ENCODE measurements at places on chromosomes 11 and 22.

GRCh38 chr11:33451364-33451763, 194.2 kb downstream of the HIPK3 start:
- DNase-seq, result no peak

- no peak for DNase-seq
These were observed 23.9 kb downstream of the KDM4D start for GRCh38 chr11:94997437-94997836.

DNA sequence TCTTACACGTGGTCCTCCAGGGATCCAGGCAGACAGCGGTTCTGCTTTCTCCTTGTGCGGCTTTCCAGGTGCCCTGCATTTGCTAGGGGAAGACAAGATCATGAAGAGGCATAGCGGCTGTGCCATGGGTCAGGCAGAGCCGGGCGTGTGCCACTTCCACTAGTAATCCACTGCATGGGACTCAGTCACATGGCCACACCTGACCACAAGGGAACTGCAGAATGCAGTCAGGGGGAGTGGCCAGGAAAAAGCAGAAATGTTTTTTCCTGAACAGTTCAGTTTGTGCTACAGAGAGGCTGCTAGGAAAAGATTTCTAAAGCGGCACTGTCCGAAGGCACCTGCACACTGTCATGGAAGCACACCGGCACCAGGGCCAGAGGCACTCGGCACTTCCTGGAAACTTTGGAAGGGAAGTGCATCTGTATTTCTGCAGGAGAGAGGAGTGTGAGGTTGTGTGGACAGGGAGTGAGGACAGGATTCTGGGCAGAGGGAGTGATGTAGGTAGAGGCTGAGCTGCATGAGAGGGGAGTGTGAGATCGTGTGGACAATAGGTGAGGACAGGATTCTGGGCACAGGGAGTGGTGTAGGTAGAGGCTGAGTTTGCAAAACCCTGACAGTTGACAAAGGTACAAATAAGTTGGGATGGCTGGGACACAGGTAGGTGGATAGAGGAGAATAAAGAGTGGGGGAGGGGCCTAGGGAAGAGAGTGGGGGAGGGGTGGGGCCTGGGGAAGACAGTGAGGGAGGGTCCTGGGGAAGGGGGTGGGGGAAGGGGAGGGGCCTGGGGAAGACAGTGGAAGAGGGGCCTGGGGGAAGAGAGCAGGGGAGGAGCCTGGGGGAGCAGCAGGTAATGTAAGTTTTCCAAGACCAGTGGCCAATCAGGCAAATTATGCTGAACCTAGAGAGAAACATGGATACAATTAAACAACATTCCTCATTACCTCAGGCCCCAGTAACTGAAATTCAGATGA, 1436.3 kb downstream of the TBC1D22A start:
- no peak for DNase-seq

GRCh38 chr22:41660416-41660815, 28.3 kb downstream of the SNU13 start:
- no peak for DNase-seq

DNA sequence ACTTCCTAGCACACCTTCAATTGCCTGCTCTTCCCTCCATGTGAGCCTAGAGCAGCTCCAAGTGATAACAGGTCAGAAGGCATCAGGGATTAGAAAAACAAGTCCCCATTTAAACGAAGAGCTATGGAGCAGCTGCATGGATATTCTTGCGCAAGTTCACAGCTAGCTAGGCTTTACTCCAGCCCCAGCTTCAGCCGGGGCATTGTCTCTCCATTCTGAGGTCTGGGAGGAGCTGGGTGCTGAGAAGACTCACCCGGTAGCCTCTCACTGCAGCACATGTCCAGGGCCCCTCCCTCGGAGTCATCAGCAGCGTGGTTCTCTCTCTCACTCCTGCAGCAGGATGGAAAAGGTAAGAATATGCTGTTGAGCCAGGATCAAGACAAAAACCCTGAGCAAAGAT, 26.0 kb downstream of the PTPN5 start:
- DNase-seq, result no peak

DNA sequence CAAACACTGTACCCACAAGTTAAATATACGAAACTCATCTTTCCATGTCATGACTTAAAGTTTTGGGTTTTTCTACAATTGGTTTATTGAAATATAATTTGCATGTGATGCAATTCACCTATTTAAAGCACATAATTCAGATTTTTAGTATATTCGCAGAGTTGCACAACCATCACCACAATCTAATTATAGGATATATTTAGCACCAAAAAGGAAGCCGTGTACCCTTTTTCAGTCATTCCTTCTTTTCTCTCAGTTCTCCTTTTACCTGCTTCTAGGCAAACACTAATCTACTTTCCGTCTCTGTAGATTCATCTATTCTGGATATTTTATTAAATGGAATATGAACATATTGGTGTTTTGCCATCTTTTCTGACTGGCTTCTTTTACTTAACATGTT, 1458.1 kb upstream of the TENM4 start:
- DNase-seq, result no peak

DNA sequence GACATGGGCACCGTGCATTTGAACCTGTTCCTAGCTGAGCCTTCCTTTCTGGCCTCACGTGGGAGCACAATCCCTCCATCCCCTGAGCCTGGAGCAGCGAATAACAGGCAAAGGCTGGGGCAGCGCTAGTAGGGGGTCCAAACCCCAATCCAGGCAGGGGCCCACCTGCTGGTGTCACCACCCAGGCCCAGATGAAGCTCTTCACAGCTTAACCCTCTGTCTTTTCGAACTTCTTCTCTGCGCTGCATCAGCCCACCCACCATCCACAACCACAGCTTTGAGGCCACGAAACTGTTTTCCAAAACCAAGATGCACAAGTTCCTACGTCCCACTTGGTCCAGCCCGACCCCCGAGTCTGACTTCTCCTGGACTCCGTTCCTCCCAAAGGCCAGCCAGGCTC, 11.5 kb downstream of the KCNC1 start:
- DNase-seq, result no peak

DNA sequence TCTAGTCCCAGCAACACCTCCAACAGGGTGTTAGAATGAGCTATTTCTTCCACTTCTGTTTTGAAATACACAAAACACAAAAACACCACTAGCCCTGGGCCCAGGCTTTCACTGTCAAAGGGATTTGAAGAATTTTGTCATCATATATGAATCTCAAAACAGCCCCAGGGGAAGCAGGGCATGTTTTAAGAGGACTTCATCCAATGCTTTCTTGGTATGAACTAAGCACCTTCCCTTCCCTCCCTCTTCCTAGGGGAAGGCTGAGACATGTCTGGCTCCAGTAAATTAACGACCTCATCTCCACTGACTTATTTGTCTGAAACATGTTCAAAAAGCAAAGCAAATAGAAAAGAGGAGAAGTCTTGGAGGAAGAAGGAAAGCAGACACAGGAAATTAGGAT, 75.7 kb upstream of the INCENP start:
- no peak for DNase-seq

DNA sequence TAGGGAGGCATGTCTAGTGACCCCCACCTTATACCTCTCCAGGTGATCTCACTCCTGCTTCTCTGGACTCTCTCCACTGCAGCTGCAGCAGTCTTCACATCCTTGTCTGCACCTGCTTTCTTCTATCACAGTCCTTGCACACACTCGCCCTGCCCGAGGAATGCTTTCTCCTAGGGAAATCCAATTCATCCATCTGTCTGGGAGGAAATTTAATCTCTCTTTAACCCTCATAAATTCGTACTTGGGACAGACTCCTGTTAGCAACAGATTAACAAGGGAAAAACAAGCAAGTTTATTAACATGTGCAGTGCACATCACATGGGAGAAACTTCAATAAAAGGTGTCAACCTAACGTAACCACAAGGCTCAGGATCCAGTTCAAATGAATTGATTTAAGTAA, 11.3 kb upstream of the RCN1 start:
- no peak for DNase-seq

DNA sequence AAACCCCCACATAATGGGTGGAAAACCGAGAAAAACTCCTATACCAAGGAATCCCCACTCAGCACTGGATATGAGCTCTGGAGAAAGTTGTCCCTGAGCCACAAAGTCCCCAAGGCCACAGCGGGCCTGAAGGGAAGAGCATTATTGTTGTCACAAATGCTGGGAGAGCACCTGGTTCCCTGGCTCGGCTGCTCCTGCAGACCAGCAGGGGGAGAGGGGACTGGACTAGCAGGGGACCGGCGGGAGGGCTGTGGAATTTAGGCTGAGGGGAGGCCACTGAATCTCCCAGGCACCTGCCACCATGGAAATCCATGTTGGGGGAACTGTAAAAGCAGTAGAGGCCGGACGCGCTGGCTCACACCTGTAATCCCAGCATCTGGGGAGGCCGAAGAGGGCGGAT, 7.0 kb downstream of the PC start:
- no peak for DNase-seq

Data from NCI-H2029 treated with DMSO at 0.1 percent for 48 hours (cell line).